Activated CD8-positive, alpha-beta T cell treated with anti-CD3 and anti-CD28 coated beads for 36 hours (primary cell): ENCODE measurements at places on chromosomes 1 and 21. TPM values are rescaled to one million over a fixed set of nuclear protein-coding genes. Genes with fewer than 3 reads are reported as not detected.

- H3K4me1 ChIP-seq: no peaks in the 10 kb centered on the region
- no peak overlapping the region for H3K27ac ChIP-seq
- H3K27me3 ChIP-seq: peaks cover 10% of the 10 kb centered on the region
- H3K4me3 ChIP-seq: no peak overlapping the region
Observed at GRCh38 chr1:233677690-233678354, 63.9 kb downstream of the KCNK1 start.

- no peak overlapping the region for H3K4me3 ChIP-seq
- DNase-seq: no peak
- H3K4me1 ChIP-seq: no peaks in the 10 kb centered on the region
- no peak overlapping the region for H3K27ac ChIP-seq
- H3K36me3 ChIP-seq: no peaks in the 10 kb centered on the region
Observed at GRCh38 chr1:115215110-115215509, 122.9 kb downstream of the NGF start.

KCNK1 gene
- total RNA-seq: not detected

DUSP23 gene
- total RNA-seq: 27.2 TPM

GRCh38 chr1:67209521-67209920 is 43.3 kb downstream of the IL23R start:
- H3K4me3 ChIP-seq: no peak overlapping the region
- no peaks in the 10 kb centered on the region for H3K36me3 ChIP-seq
- no peak for DNase-seq
- H3K27ac ChIP-seq: no peak overlapping the region
- peaks cover 28% of the 10 kb centered on the region for H3K4me1 ChIP-seq
- peaks cover 6% of the 10 kb centered on the region for H3K27me3 ChIP-seq

SAMSN1 gene
- total RNA-seq: 71.4 TPM

DNA sequence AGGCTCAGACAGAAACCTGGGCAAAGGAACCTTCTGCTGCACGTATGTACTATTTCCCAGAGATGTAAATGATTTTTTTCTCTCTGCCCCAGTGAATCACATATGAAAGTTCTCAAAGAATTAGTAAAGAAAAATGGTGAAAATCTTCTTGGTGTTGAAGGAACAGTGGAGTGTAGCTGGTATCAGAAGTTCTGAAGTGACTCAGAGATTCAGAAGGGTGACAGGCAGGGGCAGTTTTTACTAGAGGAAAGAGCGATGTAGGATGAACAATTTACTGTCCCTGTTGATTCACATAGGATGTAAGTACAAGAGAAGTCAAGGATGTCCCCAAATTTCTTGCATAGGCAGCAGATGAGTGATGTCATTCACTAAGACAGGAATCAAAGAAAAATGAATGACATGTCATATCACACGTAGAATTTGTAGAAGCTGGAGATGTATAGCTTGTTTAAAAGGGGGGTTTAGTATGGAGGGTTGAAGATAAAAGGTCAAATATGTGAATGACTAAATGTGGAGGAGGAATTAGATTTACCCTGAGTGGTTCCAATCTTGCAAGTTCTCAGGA is 26.4 kb downstream of the WLS start:
- no peak overlapping the region for H3K4me3 ChIP-seq
- no peak overlapping the region for H3K27ac ChIP-seq
- no peaks in the 10 kb centered on the region for H3K4me1 ChIP-seq
- H3K36me3 ChIP-seq: no peaks in the 10 kb centered on the region
- H3K27me3 ChIP-seq: no peaks in the 10 kb centered on the region

SH2D5 gene
- 1.3 TPM for total RNA-seq

DNA sequence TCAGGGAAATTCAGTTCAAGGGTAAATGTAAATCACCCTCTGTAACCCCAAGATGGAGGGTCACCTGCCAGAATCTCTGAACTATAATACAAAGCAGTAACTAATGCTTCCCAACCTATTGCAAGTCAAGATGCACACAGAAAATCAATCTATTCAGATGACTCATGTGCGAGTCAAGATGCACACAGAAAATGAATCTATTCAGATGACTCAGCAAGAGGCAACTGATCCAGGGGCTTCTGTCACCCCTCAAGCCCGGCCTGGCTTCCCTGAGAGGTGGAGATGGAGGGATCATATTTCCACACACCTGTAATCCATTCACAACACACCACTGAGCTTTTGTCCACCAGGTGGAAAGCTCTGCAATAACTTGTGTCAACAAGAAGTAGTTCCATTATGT is 17.4 kb upstream of the HIVEP3 start:
- H3K36me3 ChIP-seq: no peaks in the 10 kb centered on the region
- H3K4me1 ChIP-seq: peaks cover 9% of the 10 kb centered on the region
- H3K27ac ChIP-seq: no peak overlapping the region
- no peaks in the 10 kb centered on the region for H3K27me3 ChIP-seq

TSPAN2 gene
- 0.90 TPM for total RNA-seq

GRCh38 chr1:70979881-70980280 is 67.7 kb downstream of the PTGER3 start:
- no peaks in the 10 kb centered on the region for H3K36me3 ChIP-seq
- H3K4me1 ChIP-seq: no peaks in the 10 kb centered on the region
- H3K27ac ChIP-seq: no peak overlapping the region
- DNase-seq: no peak
- peaks cover 11% of the 10 kb centered on the region for H3K27me3 ChIP-seq

- H3K27me3 ChIP-seq: no peaks in the 10 kb centered on the region
- peaks cover 73% of the 10 kb centered on the region for H3K36me3 ChIP-seq
- peak overlapping the region; percentile 49 for H3K27ac ChIP-seq
- no peak overlapping the region for H3K4me3 ChIP-seq
- peaks cover 47% of the 10 kb centered on the region for H3K4me1 ChIP-seq
Observed at GRCh38 chr1:198711837-198712236, 73.0 kb downstream of the PTPRC start.

DNA sequence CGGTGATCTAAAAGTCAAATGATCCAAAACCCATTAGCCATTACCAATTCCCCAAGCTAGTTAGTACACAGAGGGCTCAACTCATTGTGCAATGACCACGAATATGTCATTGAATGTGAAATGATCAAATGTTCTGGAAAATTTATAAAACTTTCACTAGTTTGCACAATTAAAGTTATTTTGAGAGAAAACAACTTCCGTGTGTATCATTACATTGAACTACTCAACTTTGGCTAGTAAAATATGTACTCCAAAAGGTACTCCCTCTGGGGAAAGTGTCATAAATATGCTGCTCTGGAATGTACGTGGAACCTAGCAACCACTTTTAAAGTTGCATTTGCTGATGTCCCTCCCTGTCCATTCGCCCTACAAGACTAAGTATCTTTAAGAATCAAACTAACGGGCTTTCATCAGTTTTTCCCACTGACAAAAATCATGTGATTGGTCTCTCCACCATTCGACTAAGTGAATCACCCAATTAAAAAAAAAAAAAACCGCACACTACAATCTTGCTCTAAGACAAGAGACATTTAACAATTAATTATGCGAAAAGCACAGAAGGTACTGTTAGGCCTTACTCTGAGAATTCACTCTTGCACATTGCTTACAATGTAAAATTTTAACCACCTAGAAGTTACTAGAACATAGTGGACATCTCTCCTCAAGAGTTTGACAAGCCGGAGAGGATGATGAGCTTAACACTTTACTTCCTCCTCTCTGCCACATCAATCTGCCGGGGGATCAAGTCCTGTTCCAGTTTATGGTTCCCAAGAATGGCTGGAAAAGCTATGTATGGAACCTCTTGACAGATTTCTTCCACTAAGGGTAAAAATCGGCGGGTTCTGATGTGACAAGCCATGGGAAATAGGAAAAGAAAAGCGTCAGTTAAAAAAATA is 1.2 kb downstream of the ACBD3 start:
- no peaks in the 10 kb centered on the region for H3K27me3 ChIP-seq
- H3K36me3 ChIP-seq: peaks cover 14% of the 10 kb centered on the region
- H3K27ac ChIP-seq: peak overlapping the region; percentile 88
- no peak for DNase-seq

- H3K4me3 ChIP-seq: no peak overlapping the region
- no peaks in the 10 kb centered on the region for H3K4me1 ChIP-seq
- H3K27ac ChIP-seq: no peak overlapping the region
Observed at GRCh38 chr21:17340081-17340480, 172.8 kb upstream of the CXADR start.

DNA sequence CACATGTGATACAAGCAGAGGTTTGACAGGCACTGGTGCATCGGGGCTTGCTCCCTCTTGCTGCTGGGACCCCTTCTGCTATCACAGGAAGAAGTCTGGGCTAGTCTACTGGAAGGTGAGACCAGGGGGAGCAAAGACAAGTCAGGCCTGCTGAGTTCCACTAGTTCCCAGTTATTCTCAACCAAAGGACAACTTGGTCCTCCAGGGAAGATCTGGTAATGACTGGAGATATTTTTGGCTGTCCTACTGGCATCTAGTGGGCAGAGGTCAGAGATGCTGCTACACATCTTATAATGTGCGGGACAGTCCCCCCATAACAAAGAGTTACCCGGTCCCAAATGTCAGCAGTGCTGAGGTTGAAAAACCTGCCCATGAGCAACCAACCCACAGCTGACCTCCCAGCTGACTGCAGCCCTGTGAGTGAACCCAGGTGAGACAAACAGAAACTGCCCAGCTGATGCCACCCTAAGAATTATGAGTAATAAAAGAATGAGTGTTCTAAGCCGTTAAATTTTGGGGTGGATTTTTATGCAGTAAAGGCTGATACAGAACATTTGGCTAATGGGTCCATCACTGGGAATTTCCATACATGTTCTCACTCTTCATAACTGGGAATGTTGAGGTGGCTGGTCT is 71.6 kb downstream of the NENF start:
- H3K27me3 ChIP-seq: peaks cover 1% of the 10 kb centered on the region
- no peaks in the 10 kb centered on the region for H3K4me1 ChIP-seq
- peak; percentile 37 for DNase-seq

OR2T11 gene
- total RNA-seq: not detected

GRCh38 chr1:207825409-207825695 is 73.5 kb downstream of the CD46 start:
- peaks cover 89% of the 10 kb centered on the region for H3K4me1 ChIP-seq
- H3K36me3 ChIP-seq: peaks cover 24% of the 10 kb centered on the region
- no peak for DNase-seq
- H3K27ac ChIP-seq: peak overlapping the region; percentile 92

- peak overlapping the region; percentile 57 for H3K27ac ChIP-seq
- peak; percentile 76 for DNase-seq
- H3K36me3 ChIP-seq: no peaks in the 10 kb centered on the region
- H3K4me3 ChIP-seq: peak overlapping the region; percentile 77
- peaks cover 13% of the 10 kb centered on the region for H3K27me3 ChIP-seq
- peaks cover 25% of the 10 kb centered on the region for H3K4me1 ChIP-seq
Observed at GRCh38 chr1:6490181-6491080, 1.0 kb downstream of the PLEKHG5 start.

DNA sequence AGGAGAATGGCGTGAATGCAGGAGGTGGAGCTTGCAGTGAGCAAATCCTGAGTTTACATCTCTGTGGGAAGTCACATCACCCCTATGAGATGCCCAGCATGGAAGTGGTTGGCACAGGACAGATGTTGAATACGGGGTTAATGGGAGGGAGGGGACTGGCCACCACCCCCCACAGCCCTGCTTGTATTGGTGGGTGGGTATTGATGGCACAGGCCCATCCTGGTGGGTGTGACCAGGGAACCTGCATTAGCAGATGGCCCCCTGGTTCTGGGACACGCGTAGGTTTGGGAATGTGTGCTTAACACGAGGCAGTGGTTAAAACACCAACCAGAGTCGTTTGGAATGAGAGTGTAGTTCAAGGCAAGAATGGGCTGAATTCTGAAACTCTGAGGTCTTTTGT is 117.9 kb downstream of the PRDM2 start:
- peaks cover 5% of the 10 kb centered on the region for H3K4me1 ChIP-seq
- no peak for DNase-seq
- no peaks in the 10 kb centered on the region for H3K27me3 ChIP-seq
- H3K4me3 ChIP-seq: no peak overlapping the region
- H3K27ac ChIP-seq: no peak overlapping the region

- H3K4me1 ChIP-seq: no peaks in the 10 kb centered on the region
- DNase-seq: no peak
- no peaks in the 10 kb centered on the region for H3K36me3 ChIP-seq
Observed at GRCh38 chr21:27771938-27772483, 805.1 kb upstream of the ADAMTS5 start.

HES5 gene
- not detected for total RNA-seq

GRCh38 chr1:177208920-177209319 is 38.2 kb downstream of the BRINP2 start:
- H3K36me3 ChIP-seq: no peaks in the 10 kb centered on the region
- H3K27ac ChIP-seq: no peak overlapping the region
- no peak overlapping the region for H3K4me3 ChIP-seq
- no peak for DNase-seq
- no peaks in the 10 kb centered on the region for H3K27me3 ChIP-seq
- no peaks in the 10 kb centered on the region for H3K4me1 ChIP-seq

LRRC38 gene
- not detected for total RNA-seq

- peak overlapping the region; percentile 66 for H3K27ac ChIP-seq
- H3K4me3 ChIP-seq: peak overlapping the region; percentile 12
- no peaks in the 10 kb centered on the region for H3K36me3 ChIP-seq
- peak; percentile 85 for DNase-seq
- H3K27me3 ChIP-seq: no peaks in the 10 kb centered on the region
Observed at GRCh38 chr1:167059045-167059808, 30.9 kb downstream of the GPA33 start.

GRCh38 chr1:77473690-77474089 is 191.9 kb downstream of the AK5 start:
- H3K36me3 ChIP-seq: peaks cover 4% of the 10 kb centered on the region

DNA sequence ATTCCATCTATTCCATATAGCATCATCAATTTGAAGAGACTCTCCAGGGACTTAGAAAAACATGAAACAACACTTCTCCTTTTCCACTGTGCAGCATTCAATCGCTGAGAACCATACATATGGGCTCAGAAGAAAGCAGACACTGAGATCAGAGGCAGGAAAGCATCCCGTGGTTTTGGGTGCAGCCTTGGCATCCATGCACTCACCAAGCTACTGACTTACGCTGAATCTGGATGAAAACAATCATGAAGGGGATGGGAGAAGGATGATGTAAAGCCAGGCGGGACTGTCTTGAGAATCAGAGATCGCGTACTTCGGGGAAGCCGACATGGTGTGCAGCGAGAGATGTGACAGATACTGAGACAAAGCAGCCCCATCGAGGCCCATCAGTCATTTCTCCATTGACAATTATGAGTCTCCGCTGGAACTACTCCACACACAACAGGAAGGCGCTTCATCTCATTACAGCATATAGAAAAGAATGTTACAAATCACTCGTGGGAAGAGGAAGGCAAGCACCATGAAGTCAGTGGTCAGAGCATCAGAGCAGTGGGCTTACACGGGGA is 2.3 kb upstream of the TIAM1 start:
- peaks cover 33% of the 10 kb centered on the region for H3K4me1 ChIP-seq
- H3K27ac ChIP-seq: no peak overlapping the region
- H3K4me3 ChIP-seq: no peak overlapping the region
- H3K27me3 ChIP-seq: peaks cover 3% of the 10 kb centered on the region
- DNase-seq: no peak

- DNase-seq: no peak
- H3K27ac ChIP-seq: no peak overlapping the region
Observed at GRCh38 chr21:17708522-17709265, 96.0 kb upstream of the BTG3 start.

- H3K36me3 ChIP-seq: peaks cover 9% of the 10 kb centered on the region
- H3K27me3 ChIP-seq: no peaks in the 10 kb centered on the region
- H3K4me1 ChIP-seq: peaks cover 28% of the 10 kb centered on the region
- no peak for DNase-seq
- no peak overlapping the region for H3K4me3 ChIP-seq
Observed at GRCh38 chr1:33338048-33338439, 17.1 kb upstream of the A3GALT2 start.
